Myocyte (in vitro differentiated cells): ENCODE measurements at places on chromosomes 13 and 19. TPM values are rescaled to one million over a fixed set of nuclear protein-coding genes. Genes with fewer than 3 reads are reported as not detected.

DNA sequence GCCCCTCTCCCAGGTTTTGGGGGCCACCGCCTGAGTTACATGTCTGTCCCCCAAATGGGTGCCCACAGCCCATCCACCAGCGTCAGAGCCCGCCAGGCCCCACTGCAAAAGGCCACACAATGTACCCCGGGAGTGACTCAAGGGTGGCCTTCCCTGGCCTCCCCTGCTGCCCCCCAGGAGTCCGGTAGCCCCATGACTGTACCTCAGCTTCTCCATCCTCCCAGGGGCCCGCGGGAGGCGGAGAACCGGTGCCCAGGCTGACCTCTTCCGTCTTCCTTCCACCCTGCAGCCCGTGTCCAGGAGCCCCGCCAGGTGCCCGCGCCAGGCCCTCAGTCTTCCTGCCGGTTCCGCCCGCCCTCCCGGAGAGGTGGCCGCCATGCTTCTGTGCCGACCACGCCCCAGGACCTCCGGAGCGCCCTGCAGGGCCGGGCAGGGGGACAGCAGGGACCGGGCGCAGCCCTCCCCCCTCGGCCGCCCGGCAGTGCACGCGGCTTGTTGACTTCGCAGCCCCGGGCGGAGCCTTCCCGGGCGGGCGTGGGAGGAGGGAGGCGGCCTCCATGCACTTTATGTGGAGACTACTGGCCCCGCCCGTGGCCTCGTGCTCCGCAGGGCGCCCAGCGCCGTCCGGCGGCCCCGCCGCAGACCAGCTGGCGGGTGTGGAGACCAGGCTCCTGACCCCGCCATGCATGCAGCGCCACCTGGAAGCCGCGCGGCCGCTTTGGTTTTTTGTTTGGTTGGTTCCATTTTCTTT, 10.3 kb downstream of the CBARP start:
- DNase-seq, result no peak

DNA sequence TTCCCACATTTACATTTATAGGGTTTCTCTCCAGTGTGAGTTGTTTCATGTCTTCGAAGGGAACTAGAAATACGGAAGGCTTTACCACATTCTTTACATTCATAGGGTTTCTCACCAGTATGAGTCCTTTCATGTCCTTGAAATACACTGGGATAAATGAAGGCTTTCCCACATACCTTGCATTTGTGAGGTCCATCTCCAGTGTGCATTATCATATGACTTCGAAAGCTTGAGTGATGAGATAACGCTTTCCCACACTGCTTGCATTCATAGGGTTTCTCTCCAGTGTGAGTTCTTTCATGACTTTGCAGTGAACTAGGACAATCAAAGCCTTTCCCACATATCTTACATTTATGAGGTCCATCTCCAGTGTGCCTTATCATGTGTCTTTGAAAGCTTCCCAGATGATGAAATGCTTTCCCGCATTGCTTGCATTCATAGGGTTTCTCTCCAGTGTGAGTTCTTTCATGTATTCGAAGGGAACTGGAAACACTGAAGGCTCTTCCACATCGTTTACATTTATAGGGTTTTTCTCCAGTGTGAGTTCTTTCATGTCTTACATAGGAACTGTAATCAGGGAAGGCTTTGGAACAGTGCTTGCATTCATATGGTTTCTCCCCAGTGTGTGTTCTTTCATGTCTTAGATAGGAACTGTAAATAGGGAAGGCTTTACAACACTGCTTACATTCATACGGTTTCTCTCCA, 15.1 kb downstream of the ZNF442 start:
- DNase-seq, result no peak

DNA sequence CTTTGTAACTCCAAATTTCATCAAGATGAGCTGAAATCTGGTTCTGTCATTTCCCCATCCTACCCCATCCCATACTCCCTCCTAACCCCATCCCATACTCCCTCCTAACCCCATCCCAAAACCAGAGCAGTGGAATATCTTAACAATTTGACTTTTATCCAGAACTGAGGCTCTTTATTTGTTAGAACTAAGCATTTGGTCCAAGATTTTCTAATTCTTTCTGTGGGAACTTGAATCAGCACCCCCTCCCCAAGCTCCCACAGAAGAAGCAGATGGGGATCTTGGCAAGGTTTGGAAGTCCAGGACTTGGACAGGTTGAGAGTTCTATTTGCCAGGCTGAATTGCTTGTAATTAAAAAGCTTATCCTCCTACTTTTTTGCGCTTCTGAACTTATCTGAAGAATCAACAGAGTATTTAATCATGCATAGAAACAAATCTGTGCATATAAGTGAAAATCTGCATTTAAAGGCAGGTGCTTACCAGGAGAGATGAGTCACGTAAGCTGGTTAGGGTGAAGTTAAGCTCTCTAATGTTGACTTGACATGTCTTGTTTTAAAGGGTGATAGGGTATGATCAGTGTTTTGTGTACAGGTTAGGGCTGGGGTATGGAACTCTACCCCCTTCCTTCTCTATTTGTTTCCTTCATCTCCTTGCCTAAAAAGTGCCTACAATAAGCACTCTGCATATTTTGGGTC, 111.1 kb downstream of the COG6 start:
- no peak for DNase-seq

- DNase-seq, result peak; percentile 88
Observed at GRCh38 chr13:83881917-83882605, at the start of gene SLITRK1. TSS of gene SLITRK1 (minus strand) at chr13:83882474. CDS start at chr13:83881507, 967 bp downstream.

DNA sequence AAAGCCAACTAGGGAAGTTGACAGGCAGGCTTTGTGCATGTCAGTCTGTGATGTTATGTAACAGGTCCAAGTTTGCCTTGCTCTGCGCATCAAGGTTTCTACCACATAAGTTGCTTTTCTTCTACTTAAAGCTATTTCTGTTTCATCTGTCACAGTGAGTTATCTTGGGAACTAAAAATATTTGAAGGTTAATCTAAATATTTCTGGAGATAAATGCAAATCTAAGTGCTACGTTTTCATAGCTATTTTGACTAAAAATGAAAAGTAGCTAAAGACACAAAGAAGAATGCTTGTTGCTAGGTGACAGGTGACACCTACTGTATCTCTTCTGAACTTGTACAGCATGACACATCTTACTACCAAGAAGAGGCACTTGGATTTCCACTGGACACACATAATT, 135.6 kb downstream of the KLF12 start:
- no peak for DNase-seq

GRCh38 chr13:110126391-110126961, 180.5 kb downstream of the COL4A1 start:
- peak; percentile 83 for DNase-seq

FREM2 gene
- 0.24 and 0.57 TPM in 2 replicates for total RNA-seq
